GM13976 (cell line): ENCODE measurements at places on chromosomes 16 and 17.

GRCh38 chr16:17230932-17231581, 239.7 kb downstream of the XYLT1 start:
- DNase-seq: no peak

DNA sequence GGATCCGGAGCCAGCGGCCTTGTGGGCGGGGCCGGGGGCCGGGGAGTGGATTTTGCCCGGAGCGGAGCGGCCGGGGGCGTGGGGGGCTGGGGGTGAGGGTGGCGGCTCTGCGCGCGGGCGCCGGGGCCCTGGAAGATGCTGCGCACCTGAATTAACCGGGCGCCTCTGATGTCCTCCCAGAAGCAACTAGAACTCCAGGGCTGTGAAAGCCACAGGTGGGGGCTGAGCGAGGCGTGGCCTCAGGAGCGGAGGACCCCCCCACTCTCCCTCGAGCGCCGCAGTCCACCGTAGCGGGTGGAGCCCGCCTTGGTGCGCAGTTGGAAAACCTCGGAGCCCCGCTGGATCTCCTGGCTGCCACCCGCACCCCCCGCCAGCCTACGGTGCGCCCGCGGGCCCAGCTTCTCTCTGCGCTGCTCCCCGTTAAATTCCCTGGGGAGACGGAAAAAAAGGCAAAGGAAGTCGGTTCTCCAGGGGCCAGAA, 549 bp downstream of the SLC26A11 start:
- DNase-seq: no peak

GRCh38 chr17:74008196-74008595, 195.3 kb upstream of the RPL38 start:
- no peak for DNase-seq

DNA sequence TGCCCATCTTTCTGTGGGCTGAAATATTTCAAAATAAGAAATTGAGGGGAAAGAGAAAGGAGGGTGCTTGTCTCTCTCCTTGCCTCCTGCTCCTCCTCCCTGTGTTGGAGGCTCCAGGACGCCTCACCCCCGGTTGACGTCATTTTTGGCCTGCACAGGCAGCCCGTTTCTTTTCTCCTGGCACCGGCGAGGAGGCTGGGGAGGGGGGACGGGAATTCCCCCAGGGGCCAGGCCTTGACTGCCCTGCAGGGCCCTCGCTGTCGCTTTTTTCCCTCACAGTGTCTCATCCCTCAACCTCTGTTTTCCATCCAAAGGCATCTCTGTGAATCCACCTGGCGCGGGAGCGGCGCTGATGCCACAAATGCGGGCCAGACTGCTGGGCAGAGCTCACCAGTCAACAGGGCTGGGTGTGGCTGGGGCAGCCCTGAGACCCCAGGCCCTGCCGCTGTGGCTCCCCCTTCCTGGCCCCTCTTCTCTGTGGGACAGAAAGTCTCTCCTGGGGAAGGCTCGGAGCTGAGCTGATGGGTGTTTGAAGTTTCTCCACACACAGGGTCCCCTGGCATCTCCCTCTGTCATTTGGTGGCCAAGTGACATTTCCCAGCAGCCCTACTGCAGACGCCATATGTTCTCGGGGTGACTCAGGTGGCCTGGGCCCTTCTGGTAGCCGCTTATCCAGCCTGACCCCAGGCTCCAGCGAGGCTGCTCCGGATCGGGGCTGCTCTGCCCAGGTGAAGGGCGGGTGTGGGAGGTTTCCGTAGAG, 16.0 kb downstream of the CENPX start:
- DNase-seq: no peak

- no peak for DNase-seq
Observed at GRCh38 chr16:55217392-55217791, 106.6 kb upstream of the IRX6 start.

- peak; percentile 92 for DNase-seq
Observed at GRCh38 chr17:20992987-20993862, 49.6 kb downstream of the USP22 start.

DNA sequence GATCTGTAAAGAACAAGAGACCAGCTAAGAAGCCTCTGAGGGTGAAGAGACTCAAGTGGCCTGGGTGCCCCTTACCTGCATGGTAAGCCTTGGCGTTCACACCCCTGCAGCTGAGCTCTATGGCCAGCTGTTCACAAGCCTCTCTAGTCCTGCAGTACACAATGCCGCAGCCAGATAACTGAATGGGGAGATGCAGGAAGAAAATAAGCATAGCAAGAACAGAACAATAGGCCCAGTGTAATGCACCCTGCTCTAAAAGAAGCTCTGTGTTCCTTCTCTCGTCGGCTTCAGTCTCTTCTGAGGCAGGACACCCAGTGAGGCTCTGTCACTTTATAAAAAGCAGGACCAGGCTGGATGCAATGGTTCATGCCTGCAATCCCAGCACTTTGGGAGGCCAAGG, 5.4 kb downstream of the RECQL5 start:
- DNase-seq: no peak

DNA sequence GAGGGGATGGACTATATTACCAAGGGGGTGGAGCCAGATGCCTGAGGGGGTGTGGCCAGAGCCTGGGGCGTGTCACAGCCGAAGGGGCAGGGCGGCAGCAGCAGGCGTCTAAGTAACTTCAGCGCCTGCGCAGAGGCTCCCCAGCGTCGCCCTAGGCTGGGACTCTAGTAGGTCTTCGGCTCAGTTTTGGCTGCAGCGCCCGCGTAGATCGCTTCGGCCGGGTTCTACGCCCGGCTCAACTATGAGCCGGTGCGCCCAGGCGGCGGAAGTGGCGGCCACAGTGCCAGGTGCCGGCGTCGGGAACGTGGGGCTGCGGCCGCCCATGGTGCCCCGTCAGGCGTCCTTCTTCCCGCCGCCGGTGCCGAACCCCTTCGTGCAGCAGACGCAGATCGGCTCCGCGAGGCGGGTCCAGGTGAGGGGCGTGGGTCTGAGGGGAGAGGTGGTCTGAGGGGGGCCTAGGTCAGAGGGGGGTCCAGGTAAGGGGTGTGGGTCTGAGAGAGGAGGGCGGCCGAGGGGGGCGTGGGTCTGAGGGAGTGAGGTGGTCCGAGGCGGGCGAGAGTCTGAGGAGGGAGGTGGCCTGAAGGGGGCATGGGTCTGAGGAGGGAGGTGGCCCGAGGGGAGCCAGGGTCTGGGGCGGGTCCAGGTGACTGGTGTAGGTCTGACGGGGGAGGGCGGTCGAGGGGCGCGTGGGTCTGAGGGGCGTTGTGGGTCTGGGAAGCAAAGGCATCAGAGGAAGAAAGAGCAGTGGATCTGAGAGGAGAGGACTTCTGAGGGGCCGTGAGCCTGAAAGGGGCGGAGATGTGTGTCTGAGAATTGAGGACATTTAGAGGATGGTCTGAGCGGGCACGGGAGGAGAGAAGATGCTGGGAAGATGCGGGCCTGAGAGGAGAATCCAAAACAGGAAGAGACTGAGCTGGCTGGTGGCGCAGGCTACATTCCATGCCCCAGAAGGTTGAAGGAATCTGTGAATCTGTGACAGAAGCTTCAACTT, at the start of gene LPCAT2:
Gene LPCAT2 (plus strand): TSS at position 132 of the 991 bp plus-strand sequence. CDS start 110 bp downstream, at position 242.
- DNase-seq: peak; percentile 50

- no peak for DNase-seq
Observed at GRCh38 chr17:78403822-78404221, 25.4 kb downstream of the PGS1 start.

GRCh38 chr17:29674281-29674680, 51.6 kb upstream of the CORO6 start:
- DNase-seq: peak; percentile 23

- DNase-seq: no peak
Observed at GRCh38 chr16:88429387-88430184, 23.5 kb upstream of the ZFPM1 start.

- no peak for DNase-seq
Observed at GRCh38 chr17:27997044-27997401, 45.5 kb upstream of the NLK start.

DNA sequence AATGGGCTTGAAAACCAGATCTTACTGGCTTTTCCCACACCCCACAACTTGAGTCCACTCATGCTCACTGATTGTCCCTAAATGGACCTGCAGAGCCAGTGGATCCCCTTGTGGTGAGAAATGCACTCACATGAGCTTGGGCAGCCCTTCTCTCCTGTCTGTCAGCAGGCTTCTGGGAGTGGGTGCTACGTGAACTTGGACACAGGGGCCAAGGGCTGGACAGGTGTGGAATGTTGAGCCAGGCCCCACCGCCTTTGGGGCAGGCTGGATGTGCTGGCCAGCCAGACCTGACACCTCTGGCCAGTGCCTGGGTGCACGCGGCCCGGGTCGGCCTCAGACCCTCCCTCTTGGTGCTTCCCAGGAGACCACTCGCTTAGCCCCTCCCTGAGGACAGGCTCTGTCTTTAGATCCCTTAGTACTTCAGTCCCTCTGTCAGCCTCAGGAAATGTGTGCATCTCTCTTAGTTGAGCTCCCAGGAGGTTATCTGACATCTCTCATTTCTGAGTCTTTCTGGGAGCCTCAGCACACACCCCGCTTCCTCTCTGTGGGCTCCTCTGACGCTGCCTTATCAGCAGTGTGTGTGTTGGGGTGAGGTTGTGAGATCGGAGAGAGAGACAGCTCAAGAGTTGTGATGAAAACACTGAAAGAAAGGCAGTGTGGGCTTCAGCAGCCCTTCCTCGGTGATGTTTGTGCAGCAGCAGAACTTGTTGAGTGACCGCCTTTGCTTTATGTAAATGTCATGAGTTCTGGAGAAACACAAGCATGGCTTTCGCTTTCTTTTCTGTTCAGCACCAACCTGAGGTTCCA, 117.0 kb downstream of the RAB11FIP4 start:
- peak; percentile 78 for DNase-seq

DNA sequence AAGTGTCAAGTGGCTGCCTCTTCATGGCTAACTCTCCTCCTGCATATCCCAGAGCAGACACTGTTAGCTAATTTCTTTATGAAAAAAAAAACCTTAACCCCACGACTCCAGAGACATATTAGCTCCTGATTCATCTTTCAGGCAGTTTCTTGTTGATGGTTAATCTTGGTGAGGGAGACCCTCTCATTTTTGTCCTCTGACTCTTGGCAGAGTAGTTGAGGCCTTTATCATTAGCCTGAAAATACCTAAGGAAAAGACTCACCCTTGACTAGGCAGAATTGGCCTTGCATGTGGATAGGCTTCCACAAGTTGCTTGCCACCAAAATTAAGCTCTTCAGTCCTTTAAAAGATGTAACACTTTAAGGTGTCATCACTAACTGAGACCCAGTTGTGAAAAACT, 4.0 kb downstream of the CRYBA1 start:
- no peak for DNase-seq

- no peak for DNase-seq
Observed at GRCh38 chr16:67017421-67017750, 11.6 kb upstream of the CBFB start.

- DNase-seq: no peak
Observed at GRCh38 chr17:71302721-71303549, 817.9 kb upstream of the SOX9 start.

GRCh38 chr17:63476459-63476853, 405 bp upstream of the ACE start:
- no peak for DNase-seq

DNA sequence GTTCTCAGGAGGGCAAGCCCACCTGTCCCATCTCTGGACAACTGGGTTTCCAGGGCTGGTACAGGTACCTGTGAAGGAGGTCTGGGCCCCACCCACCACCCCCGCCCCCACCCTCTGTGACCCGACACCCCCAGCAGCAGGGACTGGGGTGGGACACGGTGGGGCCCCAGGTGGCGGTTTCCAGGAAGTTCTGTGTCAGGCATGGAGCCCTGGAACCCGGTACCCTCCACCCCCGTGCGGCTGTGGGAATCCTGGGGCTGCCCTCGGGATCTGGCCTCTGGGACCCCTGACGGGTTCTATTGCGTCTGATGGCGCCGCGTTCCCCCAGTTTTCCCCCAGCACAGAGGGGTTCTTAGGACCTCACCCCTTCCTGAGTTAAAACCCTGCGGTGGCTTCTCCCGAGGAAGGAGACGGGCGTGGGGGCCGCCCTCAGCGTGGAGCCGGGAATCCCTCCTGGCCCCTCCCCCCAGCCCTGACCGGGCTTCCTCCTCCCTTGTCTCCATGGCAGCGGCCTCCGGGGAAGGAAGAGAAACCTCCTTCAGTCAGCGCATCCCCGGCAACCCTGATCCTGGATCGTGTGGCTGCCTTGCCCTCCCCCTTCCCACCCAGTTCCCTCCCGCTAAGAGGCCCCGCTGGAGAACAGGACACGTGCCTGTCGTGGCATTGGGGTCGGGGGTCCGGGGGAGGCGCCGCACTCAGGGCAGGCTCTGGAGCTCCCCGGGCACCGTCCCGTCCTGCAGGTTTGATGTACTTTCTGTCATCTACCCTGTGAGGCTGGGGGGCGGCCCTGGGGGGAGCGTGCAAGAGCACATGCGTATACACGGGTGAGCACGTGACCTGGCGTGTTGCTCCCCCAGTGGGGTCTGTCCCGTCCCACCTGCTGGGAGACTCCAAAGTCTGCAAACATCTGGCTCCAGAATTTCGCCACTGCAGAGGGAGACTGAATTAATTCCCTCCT, 30.3 kb downstream of the CACNA1H start:
- no peak for DNase-seq
